ENCODE measurements at places on chromosomes 6 and 20. TPM values are rescaled to one million over a fixed set of nuclear protein-coding genes. Genes with fewer than 3 reads are reported as not detected.

The HLA-DPB1 gene
- total RNA-seq: 99.1 TPM

The TDP2 gene
- total RNA-seq: 47.0 TPM

The MYL9 gene
- 0.46 TPM for total RNA-seq

The SIGLEC1 gene
- total RNA-seq: not detected

The MYH7B gene
- total RNA-seq: 0.20 TPM

The FUT9 gene
- total RNA-seq: not detected

The ANGPT4 gene
- total RNA-seq: not detected

The TRIM15 gene
- total RNA-seq: 0.76 TPM

The GATA5 gene
- not detected for total RNA-seq

The TFAP2A gene
- total RNA-seq: not detected

The EDN1 gene
- total RNA-seq: not detected

The MOG gene
- total RNA-seq: not detected

The SLC35D3 gene
- not detected for total RNA-seq

The SYCP2L gene
- total RNA-seq: not detected

The SAPCD1 gene
- total RNA-seq: 12.8 TPM

The AKAP12 gene
- 0.34 TPM for total RNA-seq

The PSORS1C2 gene
- not detected for total RNA-seq

The OR2J3 gene
- total RNA-seq: not detected

The LATS1 gene
- total RNA-seq: 43.5 TPM

The NELFE gene
- total RNA-seq: 83.4 TPM

The GSTA2 gene
- not detected for total RNA-seq

The INSM1 gene
- 0.47 TPM for total RNA-seq

The MAS1L gene
- not detected for total RNA-seq

The CRISP1 gene
- not detected for total RNA-seq

The DEFB116 gene
- not detected for total RNA-seq

The ENPP3 gene
- total RNA-seq: 1.5 TPM

The LIME1 gene
- 73.8 TPM for total RNA-seq

Data from T-helper 1 cell treated with Interleukin-12 subunit alpha and Interleukin-12 subunit beta and Interleukin-4 antibody, amounts not matched to agents 30 ng/mL and 1 ng/mL, for 36 hours (primary cell).